Sciatic nerve (tissue), 2 donors: ENCODE measurements at places on chromosomes 3 and 15.

GRCh38 chr15:40058476-40059140 lies 19.6 kb upstream of the SRP14 start:
- no peak for DNase-seq

GRCh38 chr15:42050484-42051255 lies 29.8 kb upstream of the PLA2G4E start:
- no peak for DNase-seq

DNA sequence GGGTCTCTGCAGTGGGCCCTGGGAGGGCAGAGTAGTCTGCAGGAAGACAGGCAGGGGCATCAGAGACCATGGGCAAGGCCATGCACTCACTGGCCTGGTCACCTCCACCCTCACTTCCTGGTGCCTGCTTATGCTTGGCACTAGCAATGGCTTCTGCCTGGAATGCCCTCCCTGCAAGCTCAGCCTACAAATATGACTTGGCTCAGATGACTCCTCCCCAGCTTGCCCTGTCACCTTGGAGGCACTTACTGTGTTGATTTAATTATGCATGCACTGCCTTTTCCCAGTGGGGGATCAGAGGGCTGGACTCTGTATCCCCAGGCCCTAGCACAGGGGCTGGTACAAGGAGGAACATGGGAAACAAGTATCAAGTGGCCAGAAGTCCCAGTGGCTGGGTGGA lies 7.8 kb downstream of the C3orf18 start:
- no peak for DNase-seq

DNA sequence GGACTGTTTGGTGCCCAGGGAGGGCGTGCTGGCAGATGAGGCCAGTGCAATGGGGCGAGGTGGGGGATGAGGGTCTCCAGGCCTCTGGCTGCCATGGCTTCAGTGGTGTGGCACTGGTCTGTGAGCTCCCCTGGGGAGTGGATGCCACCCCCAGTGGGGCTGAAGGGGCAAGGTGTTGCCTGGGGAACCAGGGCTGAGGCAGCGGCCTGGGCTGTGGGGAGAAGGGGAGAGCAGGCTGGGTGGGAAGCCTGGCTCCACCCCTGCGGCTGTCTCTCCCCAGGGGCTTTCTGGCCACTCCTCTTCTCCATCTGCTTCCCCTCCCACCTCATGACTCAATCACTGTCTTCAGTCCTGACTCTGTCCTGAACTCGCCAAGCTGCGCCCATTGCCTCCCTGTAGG lies 88.4 kb upstream of the TLE3 start:
- DNase-seq, result no peak
